Lung (tissue), 17 donors: ENCODE measurements at places on chromosomes 12 and 14. TPM values are rescaled to one million over a fixed set of nuclear protein-coding genes. Genes with fewer than 3 reads are reported as not detected.
A peak's percentile ranks its signal among the peaks of the same experiment; 100 is the strongest.

The RAD9B gene
- total RNA-seq: 1.5 TPM

GRCh38 chr12:12983420-12984035 is 16.5 kb downstream of the HEBP1 start:
- DNase-seq: peak; percentile 55

The STAC3 gene
- total RNA-seq: 1.7 TPM

- no peak for DNase-seq
These were observed 18.4 kb upstream of the FOS start for GRCh38 chr14:75260025-75260763.

The PTPRR gene
- 1.5 TPM for total RNA-seq

The MYBPC1 gene
- not detected for total RNA-seq

DNA sequence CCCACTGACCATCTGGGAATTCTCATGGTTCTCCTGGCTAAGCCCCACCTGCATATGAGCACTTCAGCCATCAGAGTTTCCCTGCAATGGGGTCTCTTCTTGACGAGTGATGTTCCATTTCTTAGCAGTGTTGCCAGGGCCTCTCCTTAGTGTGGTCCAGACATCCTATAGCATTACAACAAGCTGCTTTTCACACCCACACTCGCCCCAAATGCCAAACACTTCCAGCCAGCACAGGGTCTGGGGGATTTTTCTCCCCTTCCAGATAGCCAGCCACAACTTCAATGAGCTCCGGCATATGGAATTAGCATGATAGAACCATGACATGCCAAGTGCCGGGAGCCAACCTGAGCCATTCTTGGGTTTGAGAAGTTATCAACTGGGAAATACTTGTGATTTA is 267.4 kb downstream of the ZFP36L1 start:
- DNase-seq: no peak

The ITGB7 gene
- 2.3 TPM for total RNA-seq

- DNase-seq: peak; percentile 82
These were observed at the start of gene CLEC2B for GRCh38 chr12:9869307-9870161. CLEC2B (minus strand) TSS chr12:9869354.

The FAIM2 gene
- total RNA-seq: 1.4 TPM

GRCh38 chr14:72308967-72309485 is 376.8 kb downstream of the RGS6 start:
- DNase-seq: peak; percentile 77

DNA sequence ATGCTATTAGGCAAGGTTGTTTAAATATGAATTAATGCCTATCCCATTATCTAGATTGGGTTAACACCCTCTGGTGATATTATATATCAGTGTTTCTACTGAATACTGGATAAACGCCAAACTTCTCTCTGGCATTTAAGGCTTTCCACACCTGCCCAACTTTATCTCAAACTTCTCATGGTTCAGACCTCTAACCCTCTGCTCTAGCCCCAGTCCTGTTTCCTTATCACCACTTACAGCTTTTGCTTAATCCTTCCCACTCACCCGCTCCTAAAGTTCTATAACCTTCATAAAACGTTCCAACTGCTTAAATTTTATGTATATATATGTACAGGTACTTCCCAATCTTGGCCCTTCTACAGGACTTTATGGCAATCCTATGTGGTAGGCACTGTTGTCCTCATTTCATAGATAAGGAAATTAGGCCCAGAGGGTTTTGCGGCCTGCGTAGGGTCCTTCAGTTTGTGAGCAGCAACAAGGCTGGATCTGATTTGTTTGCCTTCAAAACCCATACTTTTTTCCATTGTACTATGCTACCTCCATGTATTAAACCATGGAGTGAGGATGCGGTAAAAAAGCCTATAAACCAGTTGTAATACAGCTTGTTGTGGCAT is 1.2 kb downstream of the LPCAT3 start:
- DNase-seq: no peak

GRCh38 chr14:80792771-80793170 is 148.8 kb downstream of the CEP128 start:
- DNase-seq: peak; percentile 58
